ENCODE measurements at places on chromosomes 3 and 15.
A peak's percentile ranks its signal among the peaks of the same experiment; 100 is the strongest.

- H3K4me1 ChIP-seq: no peaks in the 10 kb centered on the region
- H3K36me3 ChIP-seq: no peaks in the 10 kb centered on the region
- H3K4me3 ChIP-seq: no peak overlapping the region
- peaks cover 8% of the 10 kb centered on the region for H3K27me3 ChIP-seq
- DNase-seq: no peak
These were observed 92.1 kb downstream of the ASB7 start for GRCh38 chr15:100694381-100695021.

DNA sequence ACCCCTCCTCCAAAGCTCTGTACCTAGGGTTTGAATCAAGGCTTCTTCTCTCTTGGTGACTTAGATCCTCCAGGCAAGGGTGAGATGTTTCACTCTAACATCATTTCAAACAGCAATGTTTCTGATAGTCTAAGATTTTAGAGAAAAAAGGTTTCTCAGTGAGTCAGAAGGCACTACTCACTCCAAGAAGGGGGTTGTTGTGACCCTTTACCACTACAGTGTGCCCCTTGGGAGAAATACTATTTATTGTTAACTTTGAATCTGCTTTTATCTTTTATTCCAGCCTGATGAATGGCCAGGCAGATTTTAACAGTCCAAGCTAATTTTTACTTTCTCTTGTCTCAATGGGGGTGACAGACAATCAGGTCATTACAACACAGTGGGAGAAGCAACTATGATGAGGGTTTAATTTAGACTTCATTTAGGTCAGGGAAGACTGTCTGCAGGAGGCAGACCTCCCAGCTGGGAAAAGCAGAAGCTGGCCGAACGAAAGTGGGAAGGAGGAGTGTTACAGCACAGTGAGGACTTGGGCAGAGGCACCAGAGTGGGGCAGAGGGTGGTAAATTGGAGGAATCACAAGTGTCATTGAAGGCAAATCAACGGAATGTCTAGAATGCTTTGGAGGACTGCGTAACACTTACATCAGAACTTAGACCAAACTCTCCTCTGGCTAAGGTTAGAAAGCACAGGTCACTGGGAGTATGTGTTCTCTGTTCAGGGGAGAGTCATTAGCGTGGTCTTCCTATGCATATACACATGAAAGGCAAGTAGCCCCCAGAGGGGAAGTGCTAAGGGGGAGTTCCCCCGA is 21.2 kb downstream of the ZNF860 start:
- H3K4me1 ChIP-seq: peaks cover 59% of the 10 kb centered on the region
- H3K27me3 ChIP-seq: no peaks in the 10 kb centered on the region
- H3K4me3 ChIP-seq: no peak overlapping the region
- DNase-seq: no peak

DNA sequence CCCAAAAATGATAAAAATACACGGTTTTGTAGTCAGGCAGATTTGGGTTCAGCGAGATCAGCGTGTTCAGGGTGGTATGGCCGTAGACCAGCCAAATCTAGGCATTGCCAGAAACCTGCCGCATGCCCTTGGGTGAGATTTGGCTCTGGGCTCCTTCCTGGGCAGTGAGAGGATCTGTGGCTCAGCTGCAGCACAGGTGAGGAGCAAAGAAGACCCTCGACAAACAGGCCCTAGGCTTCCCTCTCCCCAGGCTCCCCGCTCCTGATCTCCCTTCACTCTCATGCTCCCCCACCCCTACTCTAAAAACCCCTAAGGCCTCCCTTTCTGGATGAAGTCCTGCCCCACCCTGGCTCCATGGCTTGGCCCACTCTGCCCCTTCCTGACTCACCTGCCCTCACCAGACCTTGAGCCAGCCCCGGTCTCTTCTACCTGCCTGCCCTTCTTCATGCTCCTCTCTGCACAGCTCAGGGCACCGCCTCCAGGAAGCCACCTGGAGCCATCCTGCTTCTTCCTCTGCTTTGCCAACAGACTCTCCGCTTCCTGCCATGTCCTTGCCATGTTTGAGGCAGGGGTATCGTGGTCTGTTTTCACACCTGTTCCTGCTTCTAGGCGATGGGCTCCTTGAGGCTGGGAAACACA is 88.1 kb downstream of the CORO2B start:
- H3K27ac ChIP-seq: no peak overlapping the region
- no peak for DNase-seq
- H3K4me1 ChIP-seq: peaks cover 11% of the 10 kb centered on the region
- no peak overlapping the region for H3K4me3 ChIP-seq
- H3K36me3 ChIP-seq: peaks cover 3% of the 10 kb centered on the region

DNA sequence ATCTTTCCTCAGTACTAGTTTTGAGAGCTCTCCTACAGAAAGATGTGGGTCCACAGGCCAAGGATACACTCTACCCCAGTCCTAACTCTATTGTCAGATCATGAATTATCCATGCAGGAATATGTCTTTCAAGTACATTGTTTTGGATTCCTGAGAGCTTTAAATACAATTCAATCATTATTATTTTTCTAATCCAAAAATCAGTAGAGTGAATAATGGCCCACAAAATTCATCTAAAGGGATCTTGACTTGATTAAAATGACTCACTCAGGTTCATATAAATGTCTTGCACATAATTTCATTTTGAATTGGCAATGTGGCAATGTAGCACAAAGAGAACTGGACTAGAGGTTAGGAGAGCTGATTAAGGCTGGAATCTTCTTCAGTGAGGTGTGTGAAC is 93.9 kb downstream of the ZPLD1 start:
- peaks cover 15% of the 10 kb centered on the region for H3K27me3 ChIP-seq
- DNase-seq: no peak
- H3K4me3 ChIP-seq: no peak overlapping the region
- no peak overlapping the region for H3K27ac ChIP-seq
- H3K36me3 ChIP-seq: no peaks in the 10 kb centered on the region

- H3K27me3 ChIP-seq: no peaks in the 10 kb centered on the region
- H3K36me3 ChIP-seq: peaks cover 45% of the 10 kb centered on the region
- H3K4me3 ChIP-seq: no peak overlapping the region
- peak overlapping the region; percentile 31 for H3K27ac ChIP-seq
- DNase-seq: no peak
These were observed 42.9 kb downstream of the SIDT1 start for GRCh38 chr3:113575206-113575605.

- DNase-seq: peak; percentile 14
- no peak overlapping the region for H3K27ac ChIP-seq
- H3K27me3 ChIP-seq: no peaks in the 10 kb centered on the region
These were observed 263.8 kb downstream of the ZBBX start for GRCh38 chr3:167116120-167116922.

DNA sequence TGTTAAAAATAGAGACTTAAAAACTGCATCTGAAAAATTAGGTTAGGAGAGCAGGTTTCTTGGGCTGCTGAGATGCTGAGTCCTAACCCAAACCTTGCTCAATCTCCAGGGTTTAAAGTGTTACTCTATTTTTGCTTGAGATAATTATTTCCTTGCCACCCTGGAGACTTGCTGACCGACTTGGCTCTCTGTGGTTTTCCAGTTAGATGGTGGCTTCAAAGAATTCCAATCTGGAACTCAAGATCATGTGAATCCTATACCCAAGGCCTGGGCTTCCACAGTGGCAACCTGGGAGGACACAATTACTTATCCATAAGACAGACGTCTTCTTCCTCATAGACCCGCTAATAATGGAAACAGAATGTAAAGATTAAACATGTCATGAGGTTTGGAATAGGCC is 47.7 kb downstream of the SUMF1 start:
- DNase-seq: no peak
- H3K27me3 ChIP-seq: no peaks in the 10 kb centered on the region
- no peak overlapping the region for H3K4me3 ChIP-seq
- no peak overlapping the region for H3K27ac ChIP-seq
- H3K36me3 ChIP-seq: peaks cover 43% of the 10 kb centered on the region
- H3K4me1 ChIP-seq: peaks cover 8% of the 10 kb centered on the region

DNA sequence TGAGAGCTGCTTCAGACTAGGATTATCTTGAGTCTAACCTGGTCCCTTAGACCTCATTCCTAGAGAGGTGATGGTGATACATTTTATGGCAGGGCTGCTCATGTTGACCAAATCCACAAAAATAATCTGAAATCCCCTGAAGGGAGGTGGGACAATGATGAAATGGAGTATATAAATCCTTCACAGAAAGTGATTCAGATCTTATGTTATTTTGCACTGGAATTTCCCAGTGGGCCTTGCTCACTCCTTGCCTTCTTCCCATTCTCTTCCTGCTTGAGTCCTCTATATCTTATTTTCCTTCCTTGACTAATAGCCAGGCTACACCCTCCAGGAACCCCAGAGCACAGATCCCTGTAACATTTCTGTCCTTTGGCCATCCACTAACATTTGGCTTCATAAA is 10.4 kb upstream of the TMEM202 start:
- no peaks in the 10 kb centered on the region for H3K36me3 ChIP-seq
- no peak overlapping the region for H3K4me3 ChIP-seq
- H3K27me3 ChIP-seq: peaks cover 31% of the 10 kb centered on the region

DNA sequence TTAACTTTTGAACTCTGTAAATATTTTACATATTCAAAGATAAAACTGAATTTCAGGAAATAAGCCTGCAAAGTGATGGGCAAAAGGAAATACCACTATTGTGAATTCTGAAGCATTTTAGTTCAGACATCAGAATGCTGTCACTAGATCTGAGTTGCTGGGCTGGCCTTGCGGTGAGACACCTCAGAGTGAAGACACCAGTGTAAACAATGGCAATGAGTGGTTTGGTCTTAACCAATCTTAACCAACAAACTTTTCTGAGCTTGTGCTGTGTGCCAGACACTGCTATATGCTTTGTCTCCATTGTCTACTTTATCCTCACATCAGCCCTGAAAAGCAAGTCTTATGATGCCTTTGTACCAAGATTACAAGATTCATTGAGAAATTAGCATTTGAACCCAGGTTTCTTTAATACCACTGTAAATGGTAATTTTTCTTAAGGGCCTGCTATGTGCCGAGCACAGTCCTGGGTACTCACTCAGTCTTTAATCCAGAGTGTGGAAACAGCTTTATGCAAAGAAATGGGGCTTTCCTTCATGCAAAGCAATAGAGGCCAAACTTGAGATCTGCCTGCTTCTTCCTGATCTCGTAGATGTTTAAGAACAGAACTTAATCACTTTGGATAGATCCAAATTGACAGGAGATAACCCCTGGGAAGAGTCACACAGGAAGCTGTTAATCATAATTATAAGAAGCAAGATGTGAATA is 55.0 kb downstream of the TMEM39A start:
- peaks cover 33% of the 10 kb centered on the region for H3K36me3 ChIP-seq
- DNase-seq: no peak
- no peaks in the 10 kb centered on the region for H3K27me3 ChIP-seq
- peak overlapping the region; percentile 68 for H3K27ac ChIP-seq

DNA sequence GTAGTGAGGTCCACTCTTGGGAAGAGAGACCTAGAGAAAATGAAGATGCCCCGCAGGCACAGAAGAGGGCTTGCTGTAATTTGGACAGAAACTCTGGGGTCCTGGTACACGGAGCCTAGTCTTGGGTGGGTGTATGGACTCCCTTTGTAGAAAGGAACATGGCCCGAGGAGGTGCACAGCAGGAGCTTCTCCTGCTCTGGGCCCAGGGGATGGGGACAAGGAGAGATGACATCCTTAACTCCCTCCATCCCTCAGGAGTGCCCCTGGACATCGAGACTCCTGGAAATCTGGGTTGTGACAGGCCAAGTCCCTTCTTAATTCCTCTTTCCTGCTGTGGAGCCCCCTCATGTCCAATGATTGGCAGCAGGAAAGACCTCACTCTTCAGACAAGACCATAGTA is 29.9 kb upstream of the ABHD2 start:
- no peak for DNase-seq
- H3K27me3 ChIP-seq: peaks cover 6% of the 10 kb centered on the region
- peaks cover 2% of the 10 kb centered on the region for H3K4me1 ChIP-seq
- no peaks in the 10 kb centered on the region for H3K36me3 ChIP-seq
- H3K4me3 ChIP-seq: no peak overlapping the region
- no peak overlapping the region for H3K27ac ChIP-seq

DNA sequence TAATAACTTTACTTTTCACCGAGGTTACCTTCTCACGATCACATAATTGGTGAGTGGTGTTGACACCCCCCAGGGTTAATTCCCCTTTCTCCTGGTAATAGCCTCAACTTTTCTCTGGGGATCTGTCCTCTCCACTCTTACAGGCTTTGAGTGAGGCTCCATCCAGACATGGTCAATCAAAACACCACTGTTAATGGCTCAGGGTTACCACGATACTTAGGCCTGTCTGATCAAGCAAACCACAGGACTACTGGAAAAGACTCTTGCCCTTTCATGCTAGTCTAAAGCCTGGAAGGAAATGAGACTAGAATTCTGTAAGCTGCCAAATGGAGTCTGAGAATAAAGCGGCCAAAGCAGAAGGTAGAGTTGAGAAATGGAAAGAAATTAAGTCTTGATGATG is 56.5 kb upstream of the STT3B start:
- H3K4me1 ChIP-seq: peaks cover 11% of the 10 kb centered on the region
- no peaks in the 10 kb centered on the region for H3K27me3 ChIP-seq
- no peak for DNase-seq
- no peak overlapping the region for H3K27ac ChIP-seq
- no peak overlapping the region for H3K4me3 ChIP-seq
- no peaks in the 10 kb centered on the region for H3K36me3 ChIP-seq

DNA sequence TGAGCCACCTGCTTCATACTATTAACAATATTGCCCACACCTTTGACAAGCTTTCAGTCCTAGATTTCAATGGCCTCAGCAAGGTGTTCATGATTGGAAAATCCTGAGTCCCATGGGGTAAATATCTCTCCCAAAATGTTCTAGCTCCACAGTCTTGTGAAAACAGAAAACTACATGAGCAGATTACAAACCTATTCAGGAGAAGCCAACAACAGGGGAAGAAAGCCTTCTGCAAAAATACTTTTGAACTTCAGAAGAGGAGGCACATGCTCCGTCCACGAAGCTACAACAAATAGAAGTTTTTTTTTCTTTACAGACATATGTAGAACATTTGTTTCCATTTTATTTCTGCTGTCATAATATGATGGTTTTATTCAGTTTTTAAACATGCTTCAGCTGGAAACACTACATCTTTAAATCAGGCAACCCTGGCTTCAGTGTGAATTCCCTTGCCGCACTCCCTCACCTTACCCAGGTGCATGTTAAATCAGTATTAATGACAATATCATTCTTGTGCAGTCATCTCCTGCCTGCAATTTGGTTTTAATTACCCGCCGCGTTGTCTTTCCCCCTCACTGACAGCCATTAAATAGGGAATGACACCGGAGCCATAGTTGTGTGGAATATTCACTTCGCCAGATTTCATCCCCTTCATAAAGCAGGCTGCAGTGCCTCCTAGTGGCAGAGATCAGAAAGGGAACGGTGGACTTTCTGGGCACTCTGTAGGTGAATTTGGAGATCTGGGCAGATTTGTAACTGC is 725.5 kb upstream of the ARRDC4 start:
- no peaks in the 10 kb centered on the region for H3K4me1 ChIP-seq
- H3K27ac ChIP-seq: no peak overlapping the region
- no peaks in the 10 kb centered on the region for H3K36me3 ChIP-seq
- H3K27me3 ChIP-seq: no peaks in the 10 kb centered on the region

GRCh38 chr15:58451826-58452225 is 20.0 kb downstream of the LIPC start:
- no peaks in the 10 kb centered on the region for H3K4me1 ChIP-seq
- no peak overlapping the region for H3K4me3 ChIP-seq
- DNase-seq: no peak
- no peaks in the 10 kb centered on the region for H3K27me3 ChIP-seq

All from activated B cell treated with CpG ODN at 0.5 μM for 24 hours (primary cell).